Mesangial cell (primary cell): ENCODE measurements at places on chromosomes 1 and 21. TPM values are rescaled to one million over a fixed set of nuclear protein-coding genes. Genes with fewer than 3 reads are reported as not detected.

HSD3B2 gene
- not detected in 2 replicates for total RNA-seq

SOX13 gene
- 3.6 and 6.3 TPM in 2 replicates for total RNA-seq

C8A gene
- not detected in 2 replicates for total RNA-seq

TNFRSF9 gene
- total RNA-seq, result 0.51 and 1.5 TPM in 2 replicates

NBPF10 gene
- total RNA-seq, result 0.65 and 1.8 TPM in 2 replicates

F11R gene
- 20.0 and 27.5 TPM in 2 replicates for total RNA-seq

GLRX2 gene
- total RNA-seq, result 4.8 and 9.9 TPM in 2 replicates

HTR6 gene
- total RNA-seq, result not detected in 2 replicates

CTSS gene
- total RNA-seq, result under 0.01 and 0.33 TPM in 2 replicates

RGSL1 gene
- not detected in 2 replicates for total RNA-seq

TDRD5 gene
- total RNA-seq, result not detected in 2 replicates

TMPRSS3 gene
- not detected in 2 replicates for total RNA-seq

CASZ1 gene
- 2.9 and 4.1 TPM in 2 replicates for total RNA-seq

GJC2 gene
- total RNA-seq, result 0.16 and 0.51 TPM in 2 replicates

CD34 gene
- 0.16 TPM in 1 of 2 replicates, not detected in the other for total RNA-seq

C1orf94 gene
- total RNA-seq, result not detected in 2 replicates

GFI1 gene
- not detected in 2 replicates for total RNA-seq

TTLL7 gene
- 1.8 and 3.4 TPM in 2 replicates for total RNA-seq

CFHR1 gene
- not detected in 2 replicates for total RNA-seq

SELL gene
- 0.16 TPM in 1 of 2 replicates, not detected in the other for total RNA-seq

DNMT3L gene
- total RNA-seq, result not detected in 2 replicates

FAM167B gene
- total RNA-seq, result 0.33 and 0.63 TPM in 2 replicates

SETD4 gene
- 10.4 and 12.2 TPM in 2 replicates for total RNA-seq

SLC44A5 gene
- 0.49 and 2.5 TPM in 2 replicates for total RNA-seq

GPR3 gene
- 1.6 and 2.4 TPM in 2 replicates for total RNA-seq
